ENCODE measurements at places on chromosomes 5 and 9.

DNA sequence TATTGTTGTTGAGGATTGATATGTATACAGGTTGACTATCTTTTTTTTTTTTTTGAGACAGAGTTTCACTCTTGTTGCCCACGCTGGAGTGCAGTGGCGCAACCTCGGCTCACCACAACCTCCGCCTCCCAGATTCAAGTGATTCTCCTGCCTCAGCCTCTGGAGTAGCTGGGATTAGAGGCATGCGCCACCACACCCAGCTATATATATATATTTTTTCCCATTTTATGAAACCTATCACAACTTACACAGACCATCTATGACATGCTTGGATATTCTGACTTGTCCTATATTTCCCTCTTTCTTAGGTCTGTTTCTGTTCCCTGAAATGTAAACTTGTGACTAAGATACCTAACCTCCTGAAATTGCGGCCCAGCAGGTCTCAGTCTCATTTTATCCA is 5.0 kb downstream of the CD14 start:
- H3K27me3 ChIP-seq, result no peaks in the 10 kb centered on the region
- no peaks in the 10 kb centered on the region for H3K36me3 ChIP-seq
- no peak overlapping the region for H3K4me3 ChIP-seq
- no peak for DNase-seq
- H3K27ac ChIP-seq, result no peak overlapping the region

DNA sequence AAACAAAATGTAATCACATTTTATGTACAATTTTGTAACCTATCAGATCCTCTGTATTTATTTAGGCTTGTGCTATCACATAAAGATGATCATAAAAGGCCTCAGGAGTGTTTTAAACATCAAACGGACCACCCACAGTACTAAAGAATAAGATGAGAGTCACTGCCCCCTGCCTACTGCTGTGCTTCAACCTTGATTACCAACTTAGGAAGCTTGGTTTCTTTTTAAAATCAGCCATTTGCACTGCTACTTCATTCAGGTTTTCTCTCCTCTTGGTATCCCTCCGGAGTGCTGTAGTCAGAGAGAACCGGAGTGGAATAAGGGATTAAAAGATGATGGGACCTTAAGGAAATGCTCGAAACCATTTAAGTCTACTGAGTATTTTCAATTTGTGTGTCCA is 6.9 kb downstream of the C7 start:
- H3K36me3 ChIP-seq, result no peaks in the 10 kb centered on the region
- no peak overlapping the region for H3K4me3 ChIP-seq

GRCh38 chr5:113354055-113354454 is 80.7 kb downstream of the TSSK1B start:
- no peak overlapping the region for H3K4me3 ChIP-seq
- no peaks in the 10 kb centered on the region for H3K27me3 ChIP-seq
- DNase-seq, result no peak
- no peak overlapping the region for H3K27ac ChIP-seq
- H3K36me3 ChIP-seq, result no peaks in the 10 kb centered on the region

GRCh38 chr5:140633021-140633471 is at the start of gene CD14:
TSS of gene CD14 (minus strand) at chr5:140633175. CDS start at chr5:140633071, 104 bp downstream.
- H3K4me1 ChIP-seq, result peaks cover 17% of the 10 kb centered on the region
- H3K27ac ChIP-seq, result peak within 1 kb of the TSS; percentile 79
- peak within 1 kb of the TSS; percentile 49 for H3K4me3 ChIP-seq
- DNase-seq, result peak; percentile 65

- no peaks in the 10 kb centered on the region for H3K27me3 ChIP-seq
- no peaks in the 10 kb centered on the region for H3K4me1 ChIP-seq
- DNase-seq, result no peak
- H3K4me3 ChIP-seq, result no peak overlapping the region
- H3K36me3 ChIP-seq, result no peaks in the 10 kb centered on the region
These were observed 148.9 kb downstream of the GCNT1 start for GRCh38 chr9:76607730-76608436.

GRCh38 chr5:83204651-83205050 is 127.3 kb downstream of the XRCC4 start:
- H3K4me3 ChIP-seq, result no peak overlapping the region
- H3K27me3 ChIP-seq, result no peaks in the 10 kb centered on the region
- DNase-seq, result no peak

- no peaks in the 10 kb centered on the region for H3K4me1 ChIP-seq
- no peak overlapping the region for H3K4me3 ChIP-seq
- H3K27ac ChIP-seq, result no peak overlapping the region
- DNase-seq, result no peak
- no peaks in the 10 kb centered on the region for H3K27me3 ChIP-seq
These were observed 20.9 kb downstream of the FOXE1 start for GRCh38 chr9:97873882-97874281.

Measured in Caco-2 (cell line).